Kidney (tissue), 22 donors: ENCODE measurements at places on chromosomes 4 and X.

- no peak for DNase-seq
Measured at GRCh38 chrX:103539695-103540094, 20.4 kb upstream of the RAB40A start.

GRCh38 chr4:74057588-74057987, 19.1 kb upstream of the CXCL3 start:
- DNase-seq: no peak

GRCh38 chr4:66482186-66482585, 811.9 kb upstream of the EPHA5 start:
- no peak for DNase-seq

GRCh38 chr4:3582091-3582475, 49.9 kb upstream of the LRPAP1 start:
- DNase-seq: no peak

- no peak for DNase-seq
Measured at GRCh38 chr4:89741768-89742167, 95.2 kb downstream of the SNCA start.

GRCh38 chr4:142696334-142697122, 149.6 kb downstream of the INPP4B start:
- DNase-seq: no peak

GRCh38 chr4:14897217-14897616, 105.1 kb upstream of the CPEB2 start:
- DNase-seq: no peak

GRCh38 chrX:16585486-16586376, 64.2 kb upstream of the S100G start:
- DNase-seq: no peak

- no peak for DNase-seq
Measured at GRCh38 chr4:566035-566434, 10.1 kb downstream of the TMEM271 start.

DNA sequence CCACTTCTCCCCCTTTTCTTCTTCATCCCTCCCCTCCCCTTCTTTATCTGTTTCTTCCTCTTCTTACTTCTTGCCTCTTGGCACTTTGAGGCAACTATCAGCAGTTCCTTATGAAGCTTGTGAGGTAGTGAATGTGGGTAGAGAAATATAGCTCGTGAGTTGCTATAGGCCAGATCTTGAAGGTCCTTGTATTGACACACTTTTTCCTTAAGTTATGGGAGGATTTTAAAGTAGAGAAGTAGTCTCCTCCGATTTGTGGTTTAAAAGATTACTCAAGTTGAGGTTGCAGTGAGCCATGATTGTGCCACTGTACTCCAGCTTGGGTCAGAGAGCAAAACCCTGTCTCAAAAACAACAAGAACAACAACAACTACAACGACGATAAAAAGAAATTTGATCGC, 3.4 kb upstream of the RRAGB start:
- no peak for DNase-seq

GRCh38 chr4:108881190-108881589, 118.3 kb upstream of the ETNPPL start:
- DNase-seq: no peak

GRCh38 chr4:84956014-84956413, 10.5 kb downstream of the WDFY3 start:
- DNase-seq: peak; percentile 8

- DNase-seq: no peak
Measured at GRCh38 chrX:154594491-154594890, 9.6 kb downstream of the CTAG1A start.

GRCh38 chr4:109879636-109880314, 31.9 kb downstream of the LRIT3 start:
- no peak for DNase-seq

- DNase-seq: no peak
Measured at GRCh38 chrX:71992711-71993110, 82.1 kb downstream of the NHSL2 start.

GRCh38 chr4:6918338-6918737, 8.7 kb downstream of the TBC1D14 start:
- no peak for DNase-seq

DNA sequence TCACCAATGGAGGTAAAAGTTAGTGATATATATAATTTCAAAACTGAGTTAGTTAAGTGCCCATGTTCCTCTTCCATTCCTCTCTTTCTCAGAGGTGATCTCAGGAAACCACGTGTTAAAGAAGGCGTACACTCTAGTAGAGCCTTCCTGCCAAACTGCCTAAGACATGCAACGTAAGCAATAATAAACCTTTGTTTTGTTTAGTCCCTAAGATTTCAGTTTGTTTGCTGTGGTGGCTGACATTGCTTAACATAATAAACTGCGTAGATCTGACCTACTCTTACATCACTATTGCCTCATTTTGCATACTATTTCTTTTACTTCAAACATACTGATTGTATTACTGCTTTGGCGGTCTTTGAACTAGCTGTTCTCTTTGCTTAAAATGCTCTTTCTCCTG, 99.2 kb downstream of the JADE1 start:
- no peak for DNase-seq

DNA sequence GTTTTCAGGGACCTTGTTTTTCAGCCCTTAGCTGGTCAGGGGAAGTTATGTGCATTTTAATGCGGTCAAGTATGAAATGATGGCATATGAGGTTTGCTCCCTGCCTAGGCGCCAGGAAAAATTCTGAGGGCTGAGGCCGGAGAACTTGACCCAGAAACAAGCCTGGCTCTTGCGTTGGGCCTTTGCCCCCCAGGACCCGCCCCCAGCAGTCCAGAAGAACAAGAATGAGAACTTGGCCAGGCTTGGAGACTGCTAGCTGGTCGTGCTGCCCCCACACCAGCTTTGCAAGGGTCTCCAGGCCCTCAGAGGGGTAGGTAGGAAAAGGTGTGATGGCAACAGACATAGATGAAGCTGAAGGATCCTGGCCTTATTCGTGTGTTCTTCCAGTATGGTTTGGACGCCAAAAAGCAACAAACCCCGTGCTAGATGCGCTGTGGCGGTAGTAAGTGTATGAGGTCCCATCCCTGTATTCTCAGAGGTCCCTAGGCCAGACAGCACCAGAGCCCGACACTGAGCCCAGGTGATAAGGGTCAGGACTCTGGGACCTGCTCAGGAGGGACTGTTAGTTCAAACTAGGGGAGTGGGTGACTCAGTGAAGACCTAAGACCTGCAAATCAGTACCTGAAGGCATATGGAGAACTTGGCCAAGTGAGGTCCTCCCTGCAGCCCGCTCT, 10.5 kb downstream of the NKX3-2 start:
- no peak for DNase-seq

DNA sequence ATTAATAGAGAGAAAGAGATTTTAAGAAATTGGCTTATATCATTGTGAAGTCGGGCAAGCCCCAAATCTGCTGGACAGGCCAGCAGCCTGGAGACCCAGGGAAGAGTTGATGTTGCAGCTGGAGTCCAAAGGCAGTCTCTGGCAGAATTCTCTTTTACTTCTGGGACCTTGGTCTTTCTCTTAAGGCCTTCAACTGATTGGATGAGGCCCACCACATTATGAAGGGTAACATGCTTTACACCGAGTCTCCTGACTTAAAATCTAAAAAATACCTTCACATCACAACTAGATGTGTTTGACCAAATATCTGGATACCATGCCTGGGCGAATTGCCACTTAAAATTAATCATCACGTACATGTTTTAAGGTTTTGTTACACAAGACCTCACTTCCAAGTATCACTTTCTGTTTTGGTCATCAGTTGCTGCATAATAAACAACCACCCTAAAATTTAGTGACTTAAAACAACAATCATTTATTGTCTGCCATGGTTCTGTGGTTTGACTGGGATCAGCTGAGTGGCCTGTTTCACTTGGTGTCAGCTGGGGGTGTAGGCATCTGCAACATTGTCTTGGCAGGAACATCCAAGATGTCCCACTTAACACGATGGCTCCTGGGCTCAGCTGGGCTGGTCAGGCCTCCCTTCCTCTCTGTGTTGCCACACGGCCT, 3.4 kb downstream of the CD38 start:
- no peak for DNase-seq

DNA sequence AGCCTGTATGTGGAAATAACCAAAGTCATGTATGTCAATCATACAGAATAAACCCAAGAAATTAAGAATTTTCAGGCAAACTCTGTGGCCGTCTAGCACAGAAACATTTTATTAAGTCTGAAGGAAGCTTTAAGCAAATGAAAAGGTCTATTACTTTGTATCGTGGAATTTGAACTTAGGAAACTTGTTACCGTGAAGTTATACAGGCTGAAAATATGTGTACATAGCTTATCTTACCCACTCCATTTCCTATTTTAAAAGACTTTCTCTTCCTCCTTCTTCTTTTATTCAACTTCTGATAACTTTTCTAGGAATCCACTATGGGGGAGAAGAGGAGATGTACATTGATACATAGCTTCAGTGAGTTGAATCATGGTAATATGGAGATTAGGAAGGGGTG, 108.3 kb downstream of the AGTR2 start:
- no peak for DNase-seq

DNA sequence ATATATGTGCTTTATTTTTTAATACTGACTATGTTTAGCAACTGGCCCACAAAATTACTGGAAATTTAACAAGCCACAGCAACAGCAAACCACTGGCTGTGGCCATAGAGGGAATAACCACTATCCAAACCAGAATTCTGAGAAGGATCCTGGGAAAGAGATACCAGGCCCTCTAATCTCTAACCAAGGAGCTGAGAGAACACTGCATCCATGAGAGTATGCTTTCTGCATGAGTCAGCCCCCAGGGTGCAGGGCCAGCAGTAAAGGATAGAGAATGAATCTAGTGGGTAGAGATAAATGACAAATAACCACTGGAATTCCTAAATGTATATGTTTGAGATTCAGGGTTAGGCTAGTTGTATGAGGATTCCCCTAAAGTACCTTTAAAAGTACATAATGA, 221.8 kb downstream of the KIT start:
- no peak for DNase-seq

DNA sequence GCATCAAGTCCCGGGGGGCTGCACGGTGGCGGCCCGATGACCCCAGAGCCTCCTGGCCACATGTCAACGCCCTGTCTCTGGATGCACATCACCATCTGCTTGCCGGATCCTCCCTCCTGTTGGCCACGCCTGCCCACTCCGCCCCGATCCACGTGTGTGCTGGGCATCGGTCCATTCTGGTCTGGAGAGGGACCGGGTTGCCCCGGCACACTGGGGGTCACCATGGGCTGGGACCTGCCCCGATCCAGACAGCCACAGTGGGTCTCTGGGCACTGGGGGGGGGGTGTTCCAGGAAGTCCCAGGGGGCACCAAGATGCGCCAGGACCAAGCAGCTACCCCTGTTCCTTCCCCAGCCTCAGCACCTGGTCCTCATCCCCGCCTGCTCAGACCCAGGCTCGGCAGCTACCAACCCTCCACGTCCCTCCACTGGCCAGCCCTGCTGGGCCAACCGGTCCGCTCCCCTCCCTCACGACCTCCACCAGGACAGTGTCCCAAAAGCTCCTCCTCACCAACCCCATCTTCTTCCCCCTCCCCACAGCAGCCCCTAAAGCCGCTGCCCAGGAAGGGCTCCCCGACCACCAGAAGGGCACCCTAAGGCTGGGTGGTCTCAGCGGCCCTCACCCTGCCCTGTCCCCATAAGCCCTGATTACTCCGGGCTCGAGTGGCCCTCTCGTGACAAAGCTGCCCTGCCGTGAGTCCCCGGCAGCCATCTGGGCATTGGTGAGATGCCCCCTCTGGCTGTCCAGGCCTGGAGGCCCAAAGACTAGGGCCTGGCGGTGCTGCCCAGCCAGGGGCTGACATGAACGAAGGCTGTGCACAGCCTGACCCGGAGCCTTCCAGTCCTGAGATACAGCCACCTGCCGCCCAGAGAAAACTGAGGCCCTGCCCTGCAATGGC, 4.6 kb downstream of the CTBP1 start:
- DNase-seq: no peak

DNA sequence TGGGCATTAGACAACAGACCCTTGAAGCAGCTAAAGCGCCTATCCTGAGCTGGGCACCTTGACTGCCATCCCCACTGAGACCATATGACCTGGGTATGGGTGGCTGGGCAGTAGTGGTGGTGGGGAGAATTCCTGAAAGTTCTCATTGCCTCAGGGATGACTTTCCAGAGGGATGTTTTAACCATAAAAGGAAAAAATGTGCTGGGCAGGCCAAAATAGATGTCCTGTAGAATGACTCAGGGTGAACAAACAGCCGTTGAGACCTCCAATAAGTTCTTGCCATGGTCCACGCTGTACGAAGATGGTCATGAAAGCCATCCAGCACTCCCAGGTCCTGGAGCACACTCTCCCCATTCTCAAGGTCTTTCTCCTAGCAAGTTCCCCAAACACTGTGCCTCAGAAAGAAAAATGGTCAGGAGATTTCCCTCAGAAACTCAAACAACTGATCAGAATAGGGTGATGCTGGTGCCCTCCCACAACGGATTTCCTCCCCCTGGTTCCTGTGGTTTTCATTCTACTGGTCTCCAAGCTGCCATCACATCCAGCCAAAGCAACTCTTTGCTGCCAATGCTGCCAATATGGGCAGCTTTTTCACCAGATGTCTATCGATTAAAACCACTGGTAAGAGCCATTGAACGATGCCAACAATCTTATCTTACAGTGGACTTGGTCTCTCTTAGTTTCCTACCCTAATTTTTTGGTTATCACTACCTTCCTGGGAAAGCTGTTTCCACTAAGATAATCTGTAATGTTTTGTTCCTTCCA, 11.2 kb downstream of the CDKN2AIP start:
- no peak for DNase-seq

GRCh38 chrX:1754077-1754476, 139.2 kb downstream of the ASMT start:
- no peak for DNase-seq

DNA sequence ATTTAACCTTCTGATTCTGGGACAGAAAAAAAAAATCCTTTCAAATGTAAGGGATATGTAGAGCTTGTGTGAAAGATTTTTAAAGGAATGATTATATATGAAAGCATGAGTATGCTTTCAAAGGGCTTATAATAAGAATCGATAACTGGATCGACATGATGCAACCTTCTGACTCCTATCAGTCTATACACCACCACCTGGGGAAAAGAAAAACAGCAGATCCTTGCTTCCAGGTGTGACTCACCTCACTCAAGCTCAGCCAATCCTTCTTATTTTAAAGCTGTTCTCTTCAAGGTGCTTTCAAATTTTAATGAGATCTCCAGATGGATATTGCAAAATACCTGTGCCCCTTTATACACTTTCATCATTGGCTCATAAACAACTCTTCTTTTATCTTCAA, 102.1 kb upstream of the EDNRA start:
- no peak for DNase-seq

DNA sequence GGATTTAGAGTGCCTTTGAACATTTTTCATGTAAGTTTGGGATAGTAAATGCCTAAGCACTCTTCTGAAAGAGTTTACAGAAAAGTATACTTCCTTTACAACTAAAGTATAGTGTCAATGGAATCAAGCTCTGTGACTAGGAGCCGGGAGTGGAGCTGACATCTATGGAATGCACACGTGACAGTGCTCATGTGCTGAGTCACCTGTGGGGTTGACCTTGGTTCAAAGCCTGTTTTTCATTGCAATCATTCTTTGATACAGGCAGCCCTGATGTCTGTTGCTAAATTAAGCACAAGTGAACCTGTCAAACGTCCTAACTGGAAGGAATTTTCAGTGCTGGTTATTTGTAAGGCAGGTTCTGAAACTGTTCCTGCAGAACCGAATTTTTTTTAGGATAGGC, 82.5 kb downstream of the GPAT3 start:
- DNase-seq: no peak
